CD4-positive, alpha-beta memory T cell (primary cell): ENCODE measurements at places on chromosomes 12 and 14. TPM values are rescaled to one million over a fixed set of nuclear protein-coding genes. Genes with fewer than 3 reads are reported as not detected.

- no peak for DNase-seq
These were observed 93.9 kb downstream of the DACT1 start for GRCh38 chr14:58731465-58732293.

The EIF2S3B gene
- total RNA-seq, result 1.4 TPM

- DNase-seq, result no peak
These were observed 268 bp downstream of the NDUFB1 start for GRCh38 chr14:92121207-92121669.

- DNase-seq, result no peak
These were observed 21.2 kb downstream of the BCL7A start for GRCh38 chr12:122042910-122043309.
